ENCODE measurements at places on chromosomes 4 and X.

DNA sequence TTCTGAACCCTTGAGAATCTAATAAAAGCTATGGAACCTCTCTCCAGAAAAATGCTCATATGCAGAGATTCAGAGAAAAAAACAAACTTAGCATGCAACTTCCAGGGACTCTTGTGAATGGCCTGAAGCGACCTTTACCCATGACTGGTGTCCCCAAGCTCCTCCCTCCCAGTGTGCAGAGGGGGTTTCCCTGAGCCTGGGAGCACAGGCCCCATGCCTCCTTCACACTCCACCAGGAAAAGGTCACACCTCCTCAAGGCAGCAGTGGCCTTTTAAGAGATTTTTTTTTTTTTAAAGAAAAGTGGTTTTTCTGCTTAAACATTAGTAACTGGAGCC, 13.3 kb upstream of the UBA6 start:
- no peak for DNase-seq

- no peak for DNase-seq
These were observed 162.4 kb downstream of the ASB9 start for GRCh38 chrX:15107367-15107988.

GRCh38 chr4:130043732-130044160, 947.8 kb downstream of the C4orf33 start:
- no peak for DNase-seq

GRCh38 chrX:151703487-151703886, 8.2 kb downstream of the PRRG3 start:
- DNase-seq, result no peak

- DNase-seq, result no peak
These were observed 140.1 kb downstream of the CBR4 start for GRCh38 chr4:168870004-168870403.
